ENCODE measurements at places on chromosomes 1 and 21. TPM values are rescaled to one million over a fixed set of nuclear protein-coding genes. Genes with fewer than 3 reads are reported as not detected.

DNAI4 gene
- 7.2 TPM for total RNA-seq

MRPL39 gene
- 8.9 TPM for total RNA-seq

FAM177B gene
- total RNA-seq = 0.50 TPM

ACTRT2 gene
- total RNA-seq = not detected

HPDL gene
- total RNA-seq = 0.21 TPM

DNA sequence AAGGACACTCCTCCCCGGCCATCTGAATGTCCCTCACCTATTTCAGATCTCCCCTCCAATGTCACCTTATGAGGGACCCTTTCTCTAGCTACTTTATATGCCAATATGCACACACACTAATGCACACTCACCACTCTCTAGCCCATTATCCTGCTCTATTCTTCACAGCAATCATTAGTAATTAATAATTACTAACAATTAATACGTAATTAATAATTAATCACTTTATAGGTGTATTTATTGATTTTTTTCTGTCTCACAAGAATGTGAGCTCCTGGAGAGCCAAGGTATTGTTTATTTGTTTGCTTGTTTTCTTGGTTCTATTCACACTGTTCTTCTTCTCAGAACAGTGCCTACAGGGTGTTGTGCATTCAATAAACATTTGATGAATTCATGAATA is 385.2 kb upstream of the DUSP10 start:
- H3K27ac ChIP-seq = no peak overlapping the region
- no peak overlapping the region for H3K4me3 ChIP-seq
- no peak for DNase-seq
- H3K27me3 ChIP-seq = peaks cover 5% of the 10 kb centered on the region
- H3K36me3 ChIP-seq = peaks cover 2% of the 10 kb centered on the region

DNA sequence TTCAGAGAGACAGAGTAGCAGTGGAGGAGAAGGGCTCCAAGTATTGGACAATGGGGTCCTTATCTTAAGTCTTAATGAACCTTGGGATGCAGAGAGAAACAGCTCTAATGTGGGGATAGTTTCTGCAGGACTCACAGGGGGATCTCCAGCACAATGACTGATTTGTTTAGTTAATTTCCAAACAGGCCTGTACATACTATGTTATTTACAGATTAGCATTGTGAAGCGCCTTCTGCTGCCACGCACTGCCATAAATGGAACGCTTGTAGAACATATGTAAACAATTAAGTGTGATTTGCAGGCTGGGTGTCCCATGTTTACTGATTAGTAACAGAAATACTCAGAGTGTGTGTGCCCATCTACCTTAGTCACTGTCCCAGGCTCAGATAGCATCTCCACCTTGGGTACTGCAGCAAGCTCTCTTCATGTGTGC is 56.1 kb downstream of the NTPCR start:
- H3K4me3 ChIP-seq = no peak overlapping the region
- no peaks in the 10 kb centered on the region for H3K27me3 ChIP-seq
- peaks cover 4% of the 10 kb centered on the region for H3K36me3 ChIP-seq
- peaks cover 5% of the 10 kb centered on the region for H3K4me1 ChIP-seq

- peaks cover 13% of the 10 kb centered on the region for H3K27me3 ChIP-seq
- H3K4me3 ChIP-seq = peak overlapping the region; percentile 80
- DNase-seq = no peak
- peaks cover 4% of the 10 kb centered on the region for H3K4me1 ChIP-seq
- H3K36me3 ChIP-seq = peaks cover 9% of the 10 kb centered on the region
Measured at GRCh38 chr1:77888781-77889642, 588 bp downstream of the NEXN start.

DNA sequence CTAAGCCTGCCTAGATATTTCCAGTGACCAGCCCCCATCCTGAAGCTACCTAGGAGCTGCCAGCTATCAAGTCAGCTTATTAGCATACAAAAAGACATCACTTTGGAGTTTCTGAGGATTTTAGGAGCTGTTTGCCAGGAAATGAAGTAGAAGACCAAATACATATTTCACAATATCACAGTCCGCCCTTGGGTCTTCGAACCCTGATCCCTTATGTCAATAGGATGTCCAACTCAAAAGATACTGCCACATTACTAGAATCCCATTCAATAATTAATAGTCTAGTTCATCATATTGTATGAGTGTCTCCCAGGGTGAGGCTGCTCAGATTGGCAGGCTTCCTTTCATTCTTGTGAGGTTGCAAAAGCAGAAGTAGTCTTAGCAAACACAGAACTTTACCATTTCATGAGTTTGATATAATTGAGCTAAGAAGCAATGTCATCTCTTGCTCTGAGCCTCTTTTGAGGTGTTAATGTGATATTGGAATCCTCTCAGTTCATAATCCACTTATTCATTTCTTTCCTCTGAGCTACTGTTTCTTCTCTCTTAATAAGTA is 13.6 kb downstream of the IPO9 start:
- no peak overlapping the region for H3K27ac ChIP-seq
- no peaks in the 10 kb centered on the region for H3K36me3 ChIP-seq
- no peaks in the 10 kb centered on the region for H3K27me3 ChIP-seq
- H3K4me1 ChIP-seq = peaks cover 17% of the 10 kb centered on the region
- no peak overlapping the region for H3K4me3 ChIP-seq
- no peak for DNase-seq

DNA sequence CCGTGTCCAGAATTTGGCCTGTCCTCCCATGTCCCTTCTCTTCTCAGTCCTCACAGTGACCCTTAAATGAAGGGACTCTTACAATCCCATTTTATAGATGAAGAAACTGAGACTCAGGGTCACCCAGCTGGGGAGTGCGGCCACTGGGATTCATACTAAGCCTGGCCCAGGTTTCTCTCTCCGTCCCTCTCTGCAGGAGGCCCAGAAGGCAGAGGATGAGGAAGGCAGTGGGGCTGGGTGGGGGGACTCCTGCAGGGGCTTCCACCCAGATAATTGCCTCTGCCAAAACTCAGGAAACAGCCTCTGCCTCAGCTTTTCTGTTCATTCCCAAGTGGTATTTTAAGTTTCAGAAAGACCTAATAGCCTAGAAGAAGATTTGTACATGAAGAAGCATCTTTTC is 299.8 kb downstream of the MATN1 start:
- H3K27me3 ChIP-seq = peaks cover 38% of the 10 kb centered on the region
- no peak overlapping the region for H3K4me3 ChIP-seq
- H3K27ac ChIP-seq = no peak overlapping the region

GRCh38 chr1:59714966-59715365 is 99.8 kb upstream of the HOOK1 start:
- DNase-seq = no peak
- no peaks in the 10 kb centered on the region for H3K4me1 ChIP-seq
- no peaks in the 10 kb centered on the region for H3K36me3 ChIP-seq
- H3K4me3 ChIP-seq = no peak overlapping the region

- H3K4me1 ChIP-seq = no peaks in the 10 kb centered on the region
- no peaks in the 10 kb centered on the region for H3K36me3 ChIP-seq
- no peak overlapping the region for H3K4me3 ChIP-seq
Measured at GRCh38 chr1:94165843-94166242, 44.9 kb upstream of the ABCA4 start.

- no peak overlapping the region for H3K4me3 ChIP-seq
- H3K4me1 ChIP-seq = peaks cover 11% of the 10 kb centered on the region
- no peaks in the 10 kb centered on the region for H3K36me3 ChIP-seq
- H3K27me3 ChIP-seq = no peaks in the 10 kb centered on the region
Measured at GRCh38 chr1:94798054-94798453, 22.1 kb upstream of the SLC44A3 start.

DNA sequence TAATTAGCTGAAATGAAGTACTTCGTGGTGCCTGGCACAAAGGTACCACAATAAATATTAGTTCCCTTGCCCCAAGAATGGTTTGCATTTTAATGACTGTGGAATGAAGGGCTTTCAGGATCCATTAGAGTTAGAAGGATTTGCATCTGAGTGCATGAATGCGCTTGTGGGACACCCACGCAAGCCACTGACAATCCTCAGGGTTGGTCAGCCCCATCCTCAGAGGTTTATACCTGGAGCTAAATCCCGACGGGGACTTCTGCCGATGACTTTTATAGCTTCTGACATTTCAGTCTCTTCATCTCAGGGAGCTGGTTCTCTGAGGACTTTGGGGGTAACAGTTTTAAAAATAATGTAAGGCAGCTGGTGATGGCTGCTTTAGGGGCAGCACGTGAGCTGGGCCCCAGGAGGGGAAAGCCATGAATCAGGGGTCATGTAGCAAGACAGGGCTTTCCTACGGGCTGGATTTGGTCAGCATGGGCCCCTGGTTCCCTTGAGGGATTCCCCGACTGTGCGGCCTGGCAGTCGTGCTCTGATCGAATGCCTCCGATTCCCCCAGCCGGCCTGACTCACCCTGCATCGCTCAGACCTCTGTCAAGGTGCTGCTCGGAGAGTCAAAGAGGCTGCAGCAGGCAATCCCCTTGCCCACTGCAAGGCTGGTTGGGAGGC is 20.8 kb upstream of the IL10 start:
- no peak overlapping the region for H3K4me3 ChIP-seq
- peaks cover 30% of the 10 kb centered on the region for H3K4me1 ChIP-seq
- no peak for DNase-seq
- H3K27ac ChIP-seq = peak overlapping the region; percentile 85

- no peak overlapping the region for H3K27ac ChIP-seq
- no peak overlapping the region for H3K4me3 ChIP-seq
- no peaks in the 10 kb centered on the region for H3K4me1 ChIP-seq
- no peaks in the 10 kb centered on the region for H3K36me3 ChIP-seq
Measured at GRCh38 chr1:71193153-71193552, 112.3 kb upstream of the ZRANB2 start.

GRCh38 chr1:36349241-36349671 is 25.8 kb upstream of the EVA1B start:
- peaks cover 25% of the 10 kb centered on the region for H3K4me1 ChIP-seq
- H3K4me3 ChIP-seq = no peak overlapping the region
- DNase-seq = no peak

GRCh38 chr1:154276797-154277196 is 4.4 kb downstream of the HAX1 start:
- no peak overlapping the region for H3K27ac ChIP-seq
- H3K36me3 ChIP-seq = peaks cover 6% of the 10 kb centered on the region
- no peaks in the 10 kb centered on the region for H3K27me3 ChIP-seq
- H3K4me1 ChIP-seq = peaks cover 18% of the 10 kb centered on the region

- H3K36me3 ChIP-seq = peaks cover 2% of the 10 kb centered on the region
- no peak overlapping the region for H3K27ac ChIP-seq
- no peaks in the 10 kb centered on the region for H3K4me1 ChIP-seq
- peaks cover 58% of the 10 kb centered on the region for H3K27me3 ChIP-seq
Measured at GRCh38 chr1:115323366-115324004, 14.6 kb downstream of the NGF start.

DNA sequence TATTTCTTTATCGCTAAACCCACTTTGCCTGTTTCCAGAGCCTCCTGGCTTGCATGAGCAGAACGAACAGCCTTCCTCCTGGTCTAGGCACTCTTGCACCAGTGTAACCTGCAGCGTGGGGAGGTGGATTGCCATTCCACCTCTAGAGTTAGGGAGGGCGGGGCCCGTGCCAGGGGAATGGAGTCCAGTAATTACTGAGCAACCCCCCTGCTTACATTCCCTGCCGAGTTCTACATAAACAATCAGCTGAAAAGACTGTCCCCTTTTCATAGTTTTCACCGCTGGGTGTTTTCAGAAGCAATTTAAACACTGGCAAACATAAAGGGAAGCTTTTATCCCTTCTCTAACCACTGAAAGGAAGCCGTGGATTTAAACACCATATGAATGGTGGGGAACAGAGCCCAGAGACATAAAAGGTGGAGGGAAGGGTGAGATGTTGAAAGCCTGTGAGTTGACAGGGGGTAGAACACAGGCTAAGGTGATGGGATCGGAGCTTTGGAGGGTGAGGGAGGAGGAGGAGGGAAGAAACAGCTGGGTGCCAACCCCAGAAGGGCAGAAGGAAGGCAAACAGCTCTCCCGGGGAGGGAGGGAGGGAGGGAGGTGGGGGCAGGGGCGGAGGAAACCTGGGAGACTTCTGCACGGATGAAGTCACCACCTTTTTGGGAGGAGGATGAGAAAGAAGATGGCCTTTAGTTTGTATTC is 68.0 kb upstream of the WDR26 start:
- no peaks in the 10 kb centered on the region for H3K36me3 ChIP-seq
- no peaks in the 10 kb centered on the region for H3K27me3 ChIP-seq
- no peak overlapping the region for H3K4me3 ChIP-seq
- H3K27ac ChIP-seq = no peak overlapping the region
- peaks cover 20% of the 10 kb centered on the region for H3K4me1 ChIP-seq
